Thymus (tissue), 14 donors: ENCODE measurements at places on chromosomes 12 and 14. TPM values are rescaled to one million over a fixed set of nuclear protein-coding genes. Genes with fewer than 3 reads are reported as not detected.

LAG3 gene
- total RNA-seq: 1.5 TPM

OVCH1 gene
- 0.19 TPM for total RNA-seq

TAS2R43 gene
- total RNA-seq: 0.94 TPM

GLTP gene
- total RNA-seq: 20.7 TPM

RPGRIP1 gene
- total RNA-seq: 0.19 TPM

GSC gene
- total RNA-seq: 0.52 TPM

AKAP5 gene
- 2.2 TPM for total RNA-seq

FAM234B gene
- 4.1 TPM for total RNA-seq

CLEC4D gene
- 0.33 TPM for total RNA-seq

IAPP gene
- total RNA-seq: 0.14 TPM

RPL10L gene
- total RNA-seq: not detected

IFNG-AS1 gene
- 1.3 TPM for total RNA-seq

SERPINA9 gene
- 0.05 TPM for total RNA-seq

TCL1A gene
- total RNA-seq: 6.4 TPM

COQ5 gene
- 32.6 TPM for total RNA-seq

FAR2 gene
- total RNA-seq: 11.6 TPM

GPRC5D gene
- total RNA-seq: not detected

KRT77 gene
- total RNA-seq: 0.66 TPM

FBLN5 gene
- 32.2 TPM for total RNA-seq

DPPA3 gene
- total RNA-seq: 0.19 TPM

FSCB gene
- total RNA-seq: not detected

RGS6 gene
- total RNA-seq: 0.28 TPM

MYO1H gene
- under 0.01 TPM for total RNA-seq

GPR137C gene
- 0.52 TPM for total RNA-seq

CLEC1A gene
- total RNA-seq: 42.5 TPM

GLIPR1L1 gene
- not detected for total RNA-seq

APOF gene
- not detected for total RNA-seq

CCNB1IP1 gene
- total RNA-seq: 37.9 TPM

ADAM21 gene
- total RNA-seq: 0.05 TPM

SYNE2 gene
- total RNA-seq: 17.0 TPM
